ENCODE measurements at places on chromosomes 6 and 20.

DNA sequence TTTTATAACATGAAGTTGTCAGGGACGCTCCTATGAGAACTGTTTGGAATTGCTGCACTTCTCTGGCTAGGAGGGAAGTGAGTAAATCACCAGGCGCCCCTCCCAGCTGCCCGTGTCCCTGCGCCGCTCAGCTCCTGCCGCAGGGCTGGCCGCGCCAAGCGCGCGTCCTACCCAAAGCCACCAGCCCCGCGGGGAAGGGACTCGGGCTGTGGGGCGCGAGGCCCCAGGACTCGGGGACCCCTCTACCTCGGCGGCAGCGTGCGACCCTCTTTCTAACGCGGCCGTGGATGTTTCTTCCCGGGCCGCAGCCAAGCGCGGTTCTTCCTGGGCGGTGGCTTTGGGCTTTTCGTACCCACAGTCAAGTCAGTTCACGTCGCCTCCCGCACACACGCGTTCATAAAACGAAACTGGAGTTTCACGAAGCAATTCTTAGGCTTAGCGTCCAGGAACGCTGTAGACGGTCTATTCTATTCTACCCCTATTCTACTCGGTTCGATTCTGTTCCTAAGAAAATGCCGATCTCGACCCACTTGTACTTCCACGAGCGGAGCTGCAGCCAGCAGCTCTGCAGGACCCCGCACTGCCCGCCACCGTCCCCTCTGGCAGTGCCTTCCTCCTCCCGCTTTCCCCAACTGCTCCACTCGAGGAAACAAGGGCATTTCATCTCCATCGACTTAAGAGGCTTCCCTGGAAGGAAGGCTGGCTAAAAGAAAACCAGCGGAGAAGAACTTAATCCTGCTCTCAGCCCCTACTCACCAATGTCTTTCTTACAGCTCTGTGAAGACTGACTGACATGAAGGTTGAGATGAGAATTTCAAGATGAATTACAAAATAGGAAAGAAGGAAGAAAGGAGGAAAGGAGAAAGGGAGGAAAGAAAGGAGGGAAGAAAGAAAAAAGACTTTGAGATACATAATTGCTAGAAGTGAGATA, 15.4 kb downstream of the FOXC1 start:
- DNase-seq = no peak

DNA sequence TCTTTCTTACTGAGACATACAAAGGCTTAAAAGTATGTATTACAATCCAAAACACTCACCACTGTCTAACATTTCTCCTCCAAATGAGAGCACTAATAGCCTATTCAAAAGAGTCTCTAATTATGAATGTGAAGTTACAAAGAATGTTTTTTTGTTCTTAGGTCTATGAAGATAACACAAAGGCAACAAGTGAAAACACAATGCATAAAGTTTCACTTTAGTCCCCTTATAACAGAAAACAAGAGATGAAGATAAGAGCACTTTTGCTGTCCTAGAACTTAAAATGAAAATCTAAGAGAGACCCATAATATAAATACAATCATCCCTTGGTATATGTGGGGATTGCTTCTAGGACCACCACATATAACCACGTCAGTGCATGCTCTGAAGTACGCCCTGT, 25.6 kb downstream of the ITCH start:
- DNase-seq = no peak

DNA sequence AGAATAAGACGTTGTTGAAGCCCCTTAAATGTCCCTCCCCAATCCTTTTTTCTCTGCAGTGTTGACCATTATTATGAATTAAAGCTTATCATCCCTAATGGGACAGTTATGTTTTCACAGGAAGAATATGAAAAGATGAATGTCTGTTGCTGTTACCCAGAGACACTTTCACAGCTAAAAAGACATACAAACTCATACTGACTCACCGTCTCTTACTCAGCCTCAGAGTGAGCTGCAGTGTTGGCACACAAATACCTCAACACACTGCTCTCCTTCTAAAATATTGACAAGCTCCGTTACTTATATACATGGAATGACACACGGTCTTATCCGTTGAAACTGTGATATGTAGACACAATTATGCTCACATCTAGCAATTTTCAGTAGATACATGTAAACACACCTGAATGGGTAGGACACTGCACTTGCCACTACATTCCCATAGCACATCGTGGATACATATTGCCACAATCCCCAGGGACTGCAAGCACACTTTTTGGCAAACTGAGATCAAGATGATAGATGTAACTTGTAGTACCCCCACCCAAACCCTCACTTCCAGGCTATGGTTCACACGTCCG, 9.6 kb upstream of the SAPCD1 start:
- DNase-seq = no peak

DNA sequence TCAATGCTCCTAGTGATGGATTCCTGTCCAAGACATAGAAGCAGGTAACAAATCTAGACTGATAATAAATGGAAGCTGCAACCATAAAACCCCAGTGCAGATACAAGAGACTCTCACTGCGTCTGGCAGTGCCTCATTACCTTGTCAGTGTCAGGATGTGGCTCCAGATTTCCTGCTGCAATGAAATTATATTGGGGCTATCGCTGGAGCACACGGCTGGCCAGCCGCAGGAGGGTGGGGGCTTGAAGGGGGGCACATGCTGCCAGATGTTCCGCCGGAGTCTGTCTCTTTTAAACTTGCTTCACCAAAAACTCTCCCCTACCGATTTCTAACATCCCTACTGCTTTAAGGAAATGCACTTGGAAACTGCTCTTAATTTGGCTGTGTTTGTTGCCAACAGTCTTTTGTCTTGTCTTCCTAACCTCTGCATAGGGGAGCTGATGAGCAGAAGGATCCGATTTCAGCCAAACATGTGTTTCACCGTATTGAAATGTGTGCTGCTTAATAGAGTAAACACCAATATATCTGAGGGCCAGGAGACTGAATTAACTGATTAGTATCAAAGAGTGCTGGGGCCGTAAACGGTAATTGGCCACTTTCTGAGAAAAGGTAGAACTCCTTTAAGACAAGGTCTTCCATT, 102.2 kb upstream of the EXOC2 start:
- DNase-seq = no peak

DNA sequence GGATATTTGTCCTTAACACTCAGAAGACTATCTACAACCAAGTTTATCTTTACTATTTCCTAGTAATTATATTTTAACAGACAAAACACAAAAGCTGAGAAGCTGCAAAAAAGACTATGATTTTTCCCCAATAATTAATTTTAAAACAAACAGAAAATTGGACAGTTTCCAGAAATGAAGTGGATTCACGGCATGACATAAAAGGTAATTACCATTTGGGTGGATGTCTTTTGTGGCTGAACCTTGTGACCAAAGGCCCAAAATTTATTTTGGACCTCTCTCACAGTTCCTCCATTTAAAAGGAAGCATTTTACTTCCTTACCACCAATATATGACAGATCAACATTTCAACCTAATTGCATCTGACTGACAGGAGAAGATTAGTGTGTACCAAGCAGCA, 90.2 kb downstream of the GMDS start:
- DNase-seq = no peak

GRCh38 chr6:135129136-135129856, 51.8 kb upstream of the MYB start:
- no peak for DNase-seq

GRCh38 chr6:142384519-142385254, 82.9 kb downstream of the ADGRG6 start:
- DNase-seq = no peak

GRCh38 chr20:59411589-59411988, 111.2 kb downstream of the EDN3 start:
- DNase-seq = no peak

- DNase-seq = no peak
Measured at GRCh38 chr6:26328265-26328844, 36.6 kb upstream of the BTN3A2 start.

DNA sequence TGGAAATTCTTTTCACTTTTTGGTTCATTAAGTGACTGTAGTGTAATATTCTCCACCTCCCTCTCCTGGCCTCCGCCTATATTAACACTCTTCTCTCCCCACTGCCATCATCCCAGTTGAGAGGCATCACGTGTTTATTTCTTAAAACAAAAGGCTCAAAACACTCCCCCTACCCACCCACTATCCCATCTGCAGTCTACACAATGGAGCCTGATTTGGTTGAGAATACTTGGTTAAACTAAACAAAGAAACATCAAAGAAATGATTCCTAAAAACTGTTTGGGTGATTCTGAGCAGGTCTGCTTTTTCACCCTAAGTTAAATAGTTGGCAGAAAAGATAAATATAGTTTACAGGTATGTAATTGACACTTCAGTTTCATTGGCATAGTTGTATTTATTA, 5.9 kb downstream of the TFAP2B start:
- no peak for DNase-seq
